Activated naive CD4-positive, alpha-beta T cell (primary cell): ENCODE measurements at places on chromosomes 7 and 10.

DNA sequence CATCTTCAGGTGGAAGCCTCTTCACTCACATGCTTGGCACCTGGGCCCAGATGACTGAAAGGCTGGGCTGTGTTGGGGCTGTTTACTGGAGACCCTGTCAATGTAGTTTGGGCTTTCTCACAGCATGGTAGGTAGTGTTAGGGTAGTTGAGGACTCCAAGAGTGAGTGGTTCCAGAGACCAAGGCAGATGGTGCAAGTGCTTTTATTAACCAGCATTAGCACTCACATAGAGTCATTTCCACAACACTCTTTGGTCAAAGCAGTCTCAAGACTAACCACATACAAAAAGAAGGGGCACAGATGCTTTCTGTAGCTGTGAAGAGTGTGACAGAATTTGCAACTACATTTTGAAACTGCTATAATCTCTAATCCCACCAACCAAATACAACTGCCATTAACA is 135.0 kb downstream of the RTKN2 start:
- DNase-seq = no peak

GRCh38 chr7:12765431-12766100 is 78.1 kb downstream of the ARL4A start:
- DNase-seq = no peak

GRCh38 chr10:116121640-116122525 is 151.1 kb downstream of the GFRA1 start:
- DNase-seq = no peak

DNA sequence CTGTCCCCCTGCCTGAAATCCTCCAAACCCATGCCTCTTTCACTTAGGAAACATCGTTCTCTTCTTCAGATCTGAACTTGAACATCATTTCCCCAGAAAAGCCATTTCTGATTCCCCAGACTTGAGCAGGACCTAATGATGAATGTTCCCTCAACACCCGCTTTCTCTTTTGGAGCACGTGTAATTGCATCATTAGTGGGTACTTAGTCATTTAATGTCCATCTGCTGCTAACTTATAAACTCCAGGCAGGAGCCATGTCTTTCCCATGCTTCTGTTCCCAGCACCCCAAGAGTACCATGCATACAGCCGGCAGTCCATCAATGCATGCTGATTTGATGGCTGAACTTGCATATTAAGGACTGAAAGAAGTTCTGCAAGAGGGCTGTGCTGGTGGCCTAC is 36.5 kb upstream of the ECHDC3 start:
- no peak for DNase-seq

GRCh38 chr10:68047554-68048327 is 27.3 kb downstream of the HERC4 start:
- no peak for DNase-seq

- DNase-seq = no peak
Observed at GRCh38 chr10:52115823-52116222, 198.3 kb upstream of the DKK1 start.

GRCh38 chr7:149450821-149451220 is 10.0 kb downstream of the ZNF777 start:
- no peak for DNase-seq

DNA sequence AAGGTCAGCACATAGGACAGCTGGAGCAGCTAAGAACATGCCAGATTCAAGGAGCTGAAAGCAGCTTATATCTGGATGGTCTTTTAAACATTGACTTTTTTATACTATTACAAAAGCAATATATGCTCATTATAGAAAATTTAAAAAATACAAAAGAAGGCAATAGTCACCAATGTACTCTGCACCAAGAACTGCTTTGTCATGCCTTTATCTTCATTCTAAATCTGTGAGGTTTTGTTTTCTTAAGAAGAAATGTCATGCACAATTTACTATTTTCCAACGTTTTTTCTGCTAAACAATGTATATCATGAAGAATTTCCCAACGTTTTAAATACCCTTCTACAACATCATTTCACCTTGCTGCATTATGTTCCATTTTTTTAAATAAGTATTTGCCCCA is 2.8 kb downstream of the LIPM start:
- DNase-seq = no peak

- DNase-seq = no peak
Observed at GRCh38 chr7:149097088-149097487, 6.6 kb upstream of the ZNF786 start.

DNA sequence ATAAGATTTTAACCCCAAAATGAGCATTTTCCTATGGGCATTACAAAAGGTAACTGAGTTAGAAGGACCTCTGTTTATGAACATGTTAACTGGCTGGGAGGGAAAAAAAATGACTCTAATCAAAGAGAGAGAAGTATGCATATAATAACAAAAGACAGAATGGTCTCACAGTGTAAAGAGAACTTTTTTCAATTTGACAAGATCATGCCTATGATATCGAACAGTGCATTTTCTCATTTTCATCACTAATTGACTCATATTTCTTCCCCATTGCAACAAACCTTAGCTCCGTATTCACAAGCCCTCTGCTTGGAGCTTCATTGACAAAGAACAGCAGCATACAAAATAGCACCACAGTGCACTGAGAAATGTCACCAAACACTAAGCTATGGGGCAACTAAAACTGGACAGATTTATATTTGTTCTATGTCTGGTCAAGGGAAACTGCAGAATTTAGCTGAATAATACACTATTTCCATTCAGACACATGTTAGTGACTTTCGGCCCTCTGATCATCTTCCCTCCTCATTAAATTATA is 45.6 kb downstream of the SMURF1 start:
- DNase-seq = no peak
